Pulmonary artery endothelial cell (primary cell): ENCODE measurements at places on chromosomes 2 and 18. TPM values are rescaled to one million over a fixed set of nuclear protein-coding genes. Genes with fewer than 3 reads are reported as not detected.

Gene PLCD4
- total RNA-seq = 1.6 and 3.0 TPM in 2 replicates

Gene OR6B2
- total RNA-seq = not detected in 2 replicates

Gene OXER1
- not detected in 2 replicates for total RNA-seq

Gene TCF7L1
- 2.4 and 3.5 TPM in 2 replicates for total RNA-seq

Gene UGT1A10
- total RNA-seq = not detected in 2 replicates

Gene HJURP
- total RNA-seq = 13.1 and 30.9 TPM in 2 replicates

Gene SPATA3
- total RNA-seq = not detected in 2 replicates

Gene CD207
- not detected in 2 replicates for total RNA-seq

Gene SULT1C2
- not detected in 2 replicates for total RNA-seq

Gene NCOA1
- total RNA-seq = 7.0 and 10.1 TPM in 2 replicates

Gene LYPD6
- 1.3 and 1.8 TPM in 2 replicates for total RNA-seq

Gene ATP6V1B1
- not detected in 2 replicates for total RNA-seq

Gene LRRTM4
- not detected in 2 replicates for total RNA-seq

Gene RUFY4
- not detected in 2 replicates for total RNA-seq

Gene FSIP2
- 0.07 and 0.28 TPM in 2 replicates for total RNA-seq

Gene EFHD1
- not detected in 2 replicates for total RNA-seq

Gene ZDBF2
- 9.0 and 12.1 TPM in 2 replicates for total RNA-seq

Gene LONRF2
- not detected in 2 replicates for total RNA-seq

Gene IER3IP1
- total RNA-seq = 40.7 and 67.9 TPM in 2 replicates

Gene CYB5A
- total RNA-seq = 63.8 and 71.8 TPM in 2 replicates

Gene ASPRV1
- 0.11 and 0.13 TPM in 2 replicates for total RNA-seq

Gene EGR4
- not detected in 2 replicates for total RNA-seq

Gene TBR1
- 0.04 and 0.07 TPM in 2 replicates for total RNA-seq

Gene KCNJ13
- not detected in 2 replicates for total RNA-seq

Gene WDCP
- total RNA-seq = 11.3 and 23.4 TPM in 2 replicates

Gene SLC5A7
- total RNA-seq = not detected in 2 replicates

Gene ASXL3
- total RNA-seq = 0.07 and 0.18 TPM in 2 replicates

Gene COL4A3
- 0.04 and 0.26 TPM in 2 replicates for total RNA-seq

Gene LDAH
- 18.9 and 33.1 TPM in 2 replicates for total RNA-seq

Gene TMEM127
- total RNA-seq = 17.1 and 22.4 TPM in 2 replicates

Gene C18orf54
- total RNA-seq = 6.9 and 14.8 TPM in 2 replicates

Gene SPEG
- 0.39 and 1.8 TPM in 2 replicates for total RNA-seq
